ENCODE measurements at places on chromosomes 7 and 10.

- no peak for DNase-seq
Measured at GRCh38 chr7:120837599-120837998, 20.3 kb downstream of the TSPAN12 start.

GRCh38 chr10:100993986-100994708 lies 5.5 kb upstream of the LZTS2 start:
- no peak for DNase-seq

DNA sequence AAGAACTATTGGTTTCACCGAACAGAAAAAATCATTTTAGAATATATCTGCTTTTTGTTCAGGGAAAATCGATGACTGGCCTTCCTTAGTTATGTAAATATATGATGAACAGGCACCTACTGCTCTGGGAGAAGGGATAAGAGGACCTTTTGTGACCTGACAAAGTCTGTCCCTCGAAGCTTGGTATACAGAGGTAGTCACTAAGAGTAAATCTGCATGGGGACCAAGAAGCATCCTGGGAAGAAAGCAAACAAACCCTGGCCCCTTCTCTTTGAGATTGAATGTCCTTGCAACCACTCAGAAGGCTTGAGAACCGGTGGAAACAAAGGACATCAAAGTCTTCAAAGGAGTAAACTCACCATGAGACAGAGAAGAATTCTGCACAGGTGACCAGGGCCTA lies 52.3 kb downstream of the SKIDA1 start:
- DNase-seq = no peak

- DNase-seq = no peak
Measured at GRCh38 chr7:76403780-76404494, 5.6 kb downstream of the SSC4D start.

DNA sequence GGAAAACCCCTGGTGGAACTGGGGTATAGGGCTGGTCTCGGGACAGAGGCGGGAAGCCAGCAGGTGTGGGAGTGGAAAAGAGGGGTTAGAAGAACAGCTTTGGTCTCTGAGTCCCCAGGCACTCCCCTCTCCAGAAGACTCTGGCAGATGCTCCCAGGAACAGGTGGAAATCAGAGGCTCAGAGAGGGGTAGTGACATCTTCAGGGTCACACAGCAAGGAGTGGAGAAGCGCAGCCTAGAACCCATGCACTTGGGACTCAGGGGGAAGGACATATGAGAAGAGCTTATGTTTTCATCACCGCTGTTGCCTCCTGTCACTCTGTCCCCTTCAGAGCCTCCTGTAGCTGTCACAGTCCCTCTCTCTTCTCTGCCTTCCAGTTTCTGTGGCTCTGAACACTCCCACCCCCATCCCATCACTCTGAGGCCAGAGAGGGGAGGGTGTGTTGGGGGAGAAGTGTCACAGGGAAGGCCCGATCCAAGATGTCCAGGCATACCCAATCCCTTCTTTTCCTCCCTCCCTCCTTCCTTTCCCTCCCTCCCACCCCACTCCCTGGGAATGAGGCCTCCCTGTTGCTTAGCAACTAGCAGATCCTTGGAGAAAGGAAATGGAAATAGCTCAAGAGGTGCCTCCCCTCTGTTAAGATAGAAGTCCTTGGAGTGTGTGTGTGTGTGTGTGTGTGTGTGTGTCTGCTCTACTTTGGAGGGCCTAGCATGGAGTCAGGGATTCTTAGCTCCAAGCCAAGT lies 32.0 kb downstream of the SRRM3 start:
- DNase-seq = no peak

- peak; percentile 46 for DNase-seq
Measured at GRCh38 chr10:78505657-78506056, 472.0 kb downstream of the RPS24 start.

DNA sequence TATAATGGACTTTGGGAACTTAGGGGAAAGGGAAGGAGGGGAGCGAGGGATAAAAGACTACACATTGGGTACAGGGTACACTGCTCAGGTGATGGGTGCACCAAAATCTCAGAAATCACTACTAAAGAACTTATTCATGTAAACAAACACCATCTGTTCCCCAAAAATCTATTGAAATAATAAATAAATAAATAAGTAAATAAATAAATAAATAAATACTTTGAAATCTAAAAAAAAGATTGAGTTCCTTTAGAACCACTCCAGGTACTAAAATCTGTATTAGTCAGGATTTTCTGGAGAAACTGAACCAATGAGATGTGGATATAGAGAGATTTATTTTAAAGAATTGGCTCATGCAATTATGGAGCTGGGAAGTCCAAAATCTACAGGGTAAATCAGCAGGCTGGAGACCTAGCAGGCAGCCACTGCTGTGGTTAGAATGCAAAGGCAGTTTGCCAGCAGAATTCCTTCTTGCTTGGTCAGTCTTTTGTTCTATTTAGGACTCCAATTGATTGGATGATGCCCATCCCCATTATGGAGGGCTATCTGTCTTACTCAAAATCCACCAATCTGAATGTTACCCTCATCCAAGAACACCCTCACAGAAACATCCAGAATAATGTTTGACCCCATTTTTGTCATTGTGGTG lies 8.9 kb downstream of the IGFBP1 start:
- DNase-seq = no peak

GRCh38 chr10:128056303-128057050 lies 69.7 kb downstream of the MKI67 start:
- no peak for DNase-seq

DNA sequence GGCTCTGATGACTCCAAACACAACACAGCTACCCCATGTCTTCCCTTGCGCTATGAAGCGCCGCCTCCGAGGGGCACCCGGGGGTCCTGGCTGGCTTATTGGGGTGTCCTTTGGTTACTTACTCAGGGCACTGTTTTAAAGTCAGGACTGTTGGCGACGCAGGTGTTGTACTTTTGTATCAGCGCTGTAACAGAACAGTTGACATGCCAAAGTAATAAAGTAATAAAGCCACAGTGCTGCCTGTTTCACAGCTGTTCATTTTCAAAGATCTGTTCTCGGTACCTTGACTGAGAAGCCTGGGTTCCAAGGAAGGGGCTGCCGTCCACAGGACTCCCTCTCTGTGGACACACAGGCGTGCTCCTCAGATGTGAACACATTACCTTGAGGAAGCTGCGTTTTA lies 64.1 kb downstream of the WDR37 start:
- DNase-seq = no peak

DNA sequence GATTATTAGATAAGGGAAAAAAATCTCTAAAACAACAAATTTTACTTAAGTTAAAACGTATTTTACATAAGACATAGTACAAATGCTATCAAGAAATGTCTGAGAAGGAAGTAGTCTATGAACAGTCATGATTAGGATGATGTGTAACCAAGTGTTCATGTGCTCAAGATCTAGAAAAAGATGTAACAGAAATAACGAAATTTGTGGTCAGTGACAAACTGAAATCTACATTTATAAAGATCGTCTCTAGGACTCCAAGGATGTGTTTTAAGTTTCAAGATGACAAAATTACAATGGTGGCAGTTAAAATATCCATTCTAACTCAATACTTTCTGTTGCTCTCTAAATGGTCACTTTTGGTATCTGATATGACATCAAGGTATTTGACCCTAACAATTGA lies 17.2 kb downstream of the PPP3CB start:
- peak; percentile 84 for DNase-seq

DNA sequence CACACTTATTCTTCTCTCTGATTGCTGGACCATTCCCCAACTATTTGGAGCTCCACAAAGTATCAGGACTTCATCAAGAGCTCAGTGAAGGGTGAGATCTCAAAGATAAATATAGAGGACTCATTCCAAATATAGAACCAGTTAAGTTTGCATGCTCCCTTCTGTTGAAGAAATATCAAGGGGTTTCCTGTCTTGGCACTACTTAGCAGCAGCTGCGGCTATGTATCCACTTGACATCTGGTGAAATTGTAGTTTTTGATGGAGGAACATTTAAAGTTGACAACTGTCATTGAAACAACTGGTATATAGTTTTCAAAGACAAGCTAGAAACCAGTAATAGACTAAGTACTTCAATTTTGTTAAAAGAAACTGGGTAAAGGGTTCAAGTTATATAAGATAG lies 1.0 kb upstream of the SPAG6 start:
- DNase-seq = no peak

GRCh38 chr7:136079066-136079465 lies 101.9 kb upstream of the MTPN start:
- no peak for DNase-seq

DNA sequence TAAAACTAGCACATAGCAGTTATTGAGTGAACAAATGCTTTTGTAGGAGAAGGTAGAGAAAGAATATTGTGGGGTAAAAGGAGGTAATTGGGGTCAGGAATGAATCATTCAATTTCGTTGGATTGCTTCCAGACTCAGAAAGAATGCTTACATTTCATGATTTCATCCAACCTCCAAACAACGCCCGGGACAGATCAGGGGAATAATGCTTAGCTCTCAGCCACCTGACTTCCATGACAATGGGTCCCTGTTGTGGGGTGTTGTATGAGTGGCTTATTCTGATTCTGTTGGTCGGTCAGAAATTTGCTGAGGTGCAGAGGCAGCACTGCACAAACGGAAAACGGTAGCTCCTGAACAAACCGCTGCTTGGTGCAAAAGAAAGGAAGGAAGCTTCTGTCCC lies 24.0 kb upstream of the INPP5F start:
- no peak for DNase-seq

GRCh38 chr7:143269251-143269650 lies 6.0 kb downstream of the GSTK1 start:
- no peak for DNase-seq

- no peak for DNase-seq
Measured at GRCh38 chr7:90181485-90181884, 27.2 kb downstream of the STEAP1 start.

DNA sequence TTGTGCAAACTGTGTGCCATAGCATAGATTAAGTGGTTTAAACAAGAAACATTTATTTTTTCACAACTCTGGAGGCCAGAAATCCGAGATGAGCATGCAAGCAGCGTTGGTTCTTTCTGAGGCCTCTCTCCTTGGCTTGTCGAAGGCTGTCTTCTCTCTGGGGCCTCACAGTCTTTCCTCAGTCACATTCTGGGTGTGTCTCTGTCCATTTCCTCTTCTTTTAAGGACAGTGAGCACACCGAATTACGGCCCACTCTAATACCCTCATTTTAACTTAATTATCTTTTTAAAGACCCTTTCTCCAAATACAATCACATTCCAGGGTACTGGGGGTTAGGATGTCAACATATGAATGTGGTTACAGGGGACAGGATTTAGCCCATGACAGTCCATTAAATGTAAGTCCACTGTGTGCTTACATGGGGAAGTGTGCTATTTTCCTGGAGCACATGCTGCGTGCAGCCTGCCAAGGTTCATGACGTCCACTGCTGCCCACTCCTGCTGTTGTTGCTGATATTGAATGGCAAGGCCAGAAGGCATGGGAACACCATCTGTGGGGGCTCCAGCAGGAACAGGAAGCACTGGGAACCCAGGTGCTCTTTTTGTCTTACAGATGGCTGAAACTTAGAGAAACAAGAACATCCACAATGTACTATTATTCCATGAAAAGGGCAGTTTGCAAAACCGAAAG lies 365.5 kb downstream of the GALNT17 start:
- DNase-seq = no peak

- no peak for DNase-seq
Measured at GRCh38 chr7:95684505-95684904, 87.8 kb upstream of the DYNC1I1 start.

DNA sequence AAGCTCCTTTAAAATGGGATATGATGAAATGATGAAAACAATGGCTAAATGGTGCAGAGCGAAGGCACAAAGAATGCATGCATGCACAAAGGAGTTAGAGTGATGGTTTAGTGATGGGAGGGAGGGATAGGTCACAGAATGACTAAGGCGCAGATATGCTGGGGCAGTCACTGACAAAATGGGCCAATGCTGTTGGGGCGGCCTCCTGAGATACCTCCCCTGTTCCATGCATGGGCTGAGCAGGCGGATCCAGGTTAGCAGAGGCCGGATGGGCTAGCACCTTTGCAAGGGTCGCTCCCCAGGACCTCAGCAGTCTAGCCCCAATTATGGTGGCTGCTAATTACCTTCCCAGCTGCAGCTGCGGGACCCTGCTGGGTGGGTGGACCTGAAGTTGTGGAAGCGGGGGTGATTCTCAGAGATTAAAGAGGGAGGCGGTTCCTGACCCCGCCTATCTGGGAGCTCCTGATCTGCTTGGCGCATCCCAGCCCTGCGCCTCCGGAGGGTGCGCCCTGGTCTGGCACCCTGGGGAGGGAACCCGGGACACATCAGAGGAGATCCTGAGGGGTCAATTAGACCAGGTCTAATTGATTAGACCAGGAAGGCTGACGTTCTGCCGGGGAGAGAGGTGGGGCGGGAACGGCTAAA lies 175.0 kb downstream of the CYP26A1 start:
- no peak for DNase-seq

GRCh38 chr10:88289342-88289741 lies 293.8 kb downstream of the RNLS start:
- DNase-seq = no peak

- DNase-seq = no peak
Measured at GRCh38 chr7:2017481-2017891, 215.3 kb downstream of the MAD1L1 start.

DNA sequence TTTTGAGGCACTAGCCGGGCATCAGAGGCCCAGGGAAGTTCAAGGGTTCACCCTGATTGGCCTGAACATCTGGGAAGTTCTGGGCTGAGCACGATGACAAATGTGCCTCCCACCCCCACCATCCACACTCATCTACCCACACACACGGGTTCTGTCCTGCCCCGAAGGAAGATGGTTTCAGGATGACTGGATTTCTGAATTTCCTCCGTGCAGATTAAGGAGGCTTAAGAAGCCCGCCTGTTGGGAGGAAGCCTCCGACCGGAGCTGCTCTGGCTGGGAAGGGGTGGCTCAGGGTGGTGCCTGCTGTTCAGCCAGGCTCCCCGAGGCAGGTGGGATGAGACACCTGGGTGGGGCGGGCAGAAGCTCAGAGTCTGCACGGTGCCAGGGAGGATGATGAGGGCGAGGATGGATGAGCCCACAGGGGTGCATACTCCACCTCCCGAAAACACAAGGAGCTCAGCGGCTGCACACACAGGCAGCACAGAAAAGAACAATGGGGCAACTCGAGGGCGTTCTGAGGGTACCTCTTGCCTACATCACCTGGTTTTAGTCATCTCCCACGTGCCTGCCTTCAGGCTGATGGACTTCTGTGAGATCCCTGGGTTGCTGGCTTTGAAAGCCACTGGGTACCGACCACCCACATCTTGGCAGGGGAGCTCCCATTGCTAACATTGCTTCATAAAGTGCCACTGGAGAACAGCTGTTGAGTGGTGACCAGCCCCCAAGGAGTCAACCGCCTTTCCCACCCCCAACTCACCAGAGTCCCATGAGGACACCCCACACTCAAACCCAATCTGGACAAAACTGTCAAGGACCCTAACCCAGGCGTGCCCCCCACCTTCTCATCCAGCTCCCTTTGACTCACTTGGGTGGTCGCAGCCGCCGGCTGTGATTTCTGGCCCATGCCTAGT lies 41.2 kb downstream of the CALML3 start:
- peak; percentile 13 for DNase-seq

- DNase-seq = no peak
Measured at GRCh38 chr10:10830293-10830986, 187.2 kb upstream of the CELF2 start.

- DNase-seq = peak; percentile 67
Measured at GRCh38 chr10:62019685-62020359, 118.3 kb downstream of the ARID5B start.

All from activated CD4-positive, alpha-beta T cell treated with anti-CD3 and anti-CD28 coated beads, Interleukin-10, Interleukin-2, amounts not matched to agents 100 ng/mL and 50 ng/mL, durations not matched to agents 16 hours and 8 hours (primary cell).